AG09309 (cell line): ENCODE measurements at places on chromosomes 11 and 22.

GRCh38 chr11:64097468-64098317, 62.0 kb downstream of the FLRT1 start:
- no peak for DNase-seq

- no peak for DNase-seq
Measured at GRCh38 chr11:102653744-102654291, 28.7 kb upstream of the MMP20 start.

DNA sequence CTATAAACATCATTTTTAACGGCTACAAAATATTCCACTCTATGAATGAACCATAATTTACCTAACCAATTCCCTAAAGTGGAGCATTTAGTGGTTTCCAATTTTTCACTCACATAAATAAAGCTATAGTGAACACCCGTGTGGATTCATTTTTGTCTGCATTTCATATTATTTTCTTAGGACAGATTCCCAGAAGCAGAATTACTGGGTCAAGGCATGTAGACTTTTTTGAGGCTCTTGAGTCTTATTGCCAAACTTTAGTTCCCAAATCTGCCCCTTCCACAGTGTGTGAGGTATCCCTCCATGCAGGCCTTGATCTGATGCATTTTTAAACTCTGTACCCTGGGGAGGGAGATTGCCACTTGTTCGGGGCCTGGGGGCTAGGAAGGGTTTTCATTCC, 198.2 kb downstream of the TENM4 start:
- DNase-seq = no peak

DNA sequence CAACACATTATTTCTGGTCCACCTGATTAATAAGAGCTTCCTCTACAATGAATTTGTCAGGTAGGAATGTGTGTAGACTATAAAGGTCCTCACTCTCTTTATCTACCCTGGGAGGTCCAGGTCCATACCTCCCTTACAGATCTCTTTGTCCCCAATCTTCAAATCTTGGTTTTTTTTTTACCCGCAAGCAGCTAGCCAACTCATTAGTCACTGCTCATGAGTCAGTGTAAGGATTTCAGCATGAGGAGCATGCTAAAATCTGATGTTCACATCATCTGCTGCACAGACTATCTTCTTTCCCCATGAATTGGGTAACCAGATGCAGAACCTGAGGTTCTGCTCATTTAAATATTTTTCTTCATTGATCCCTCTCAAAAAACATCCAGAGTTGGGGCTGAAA, 397.0 kb upstream of the ISX start:
- DNase-seq = no peak

- no peak for DNase-seq
Measured at GRCh38 chr22:44584256-44584902, 86.3 kb upstream of the RTL6 start.

GRCh38 chr11:131190446-131190845, 180.0 kb upstream of the NTM start:
- no peak for DNase-seq

DNA sequence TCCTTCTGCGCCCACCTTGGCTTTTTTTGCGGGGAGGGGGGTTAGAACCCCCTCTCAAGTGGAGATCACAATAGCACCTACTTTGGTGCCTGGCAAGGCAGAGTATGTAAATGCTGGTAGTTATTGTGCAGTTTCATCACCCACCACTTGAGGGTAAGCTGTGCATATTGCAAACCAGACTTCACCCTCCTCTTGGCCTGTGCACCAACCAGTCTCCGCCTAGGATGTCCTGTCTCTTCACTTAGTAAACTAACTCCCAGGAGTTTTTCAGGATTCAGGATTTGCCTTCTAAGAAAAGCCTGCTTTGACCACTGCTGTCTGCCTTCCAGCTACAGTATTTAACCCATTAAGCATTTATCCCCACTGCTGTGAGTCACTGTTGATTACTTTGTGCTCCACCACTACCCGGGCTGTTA, 2.0 kb upstream of the UBXN1 start:
- no peak for DNase-seq

- no peak for DNase-seq
Measured at GRCh38 chr11:113729456-113729855, 23.3 kb upstream of the TMPRSS5 start.

DNA sequence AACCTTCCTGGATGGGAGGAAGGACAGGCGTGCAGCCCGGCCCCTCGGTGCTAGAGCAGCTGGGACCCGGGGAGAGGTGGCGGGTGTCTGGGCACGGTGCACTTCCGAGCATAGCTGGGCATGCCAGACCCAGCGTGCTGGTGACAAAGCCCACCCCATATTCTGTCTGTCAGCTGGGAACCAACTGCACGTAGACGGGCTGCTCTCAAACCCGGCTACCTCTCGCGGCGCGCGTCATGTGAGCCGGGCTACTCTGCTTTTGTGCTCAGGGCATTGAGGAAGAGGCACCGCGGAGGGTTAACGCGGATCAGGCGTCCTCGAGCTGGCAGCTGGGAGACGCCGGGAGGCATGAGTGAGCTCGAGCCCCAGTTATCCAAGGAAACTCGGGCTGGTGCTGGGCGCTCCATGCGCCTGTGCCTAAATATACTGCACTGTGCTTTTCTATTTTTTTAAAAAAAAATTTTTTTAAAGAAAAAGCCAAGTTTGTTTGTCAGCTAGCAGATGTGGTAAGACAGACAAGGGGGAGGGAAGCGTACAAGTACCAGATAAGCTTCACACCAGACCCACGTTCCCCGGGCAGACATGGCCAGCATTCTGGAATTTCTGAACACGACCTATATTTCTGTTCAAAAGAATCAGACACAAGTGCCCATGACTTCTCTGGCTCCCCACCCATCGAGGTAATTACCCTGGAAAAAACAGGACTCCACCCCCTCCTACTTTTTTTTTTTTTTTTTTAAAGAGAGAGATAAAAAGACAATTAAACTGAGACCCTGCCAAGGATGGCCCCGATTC, 425.6 kb downstream of the SHANK2 start:
- no peak for DNase-seq

DNA sequence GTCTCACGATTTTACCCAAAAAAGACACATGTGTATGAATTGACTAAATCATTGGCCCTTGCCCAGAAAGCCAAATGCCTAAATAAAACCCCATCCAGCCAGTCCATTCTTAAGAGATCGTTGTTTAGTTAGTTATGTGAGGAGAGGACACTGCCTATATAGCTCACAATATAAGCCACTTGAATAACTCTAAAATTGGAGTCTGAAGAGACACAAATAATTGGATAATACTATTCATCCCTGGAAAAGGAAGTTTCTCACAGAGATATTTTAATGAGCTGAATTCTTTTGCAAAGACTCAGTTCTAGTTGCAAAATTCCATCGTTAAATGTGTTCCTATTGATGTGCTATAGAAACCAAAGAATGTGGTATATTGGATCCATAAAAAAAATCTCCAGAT, 176.7 kb downstream of the SOX6 start:
- no peak for DNase-seq

DNA sequence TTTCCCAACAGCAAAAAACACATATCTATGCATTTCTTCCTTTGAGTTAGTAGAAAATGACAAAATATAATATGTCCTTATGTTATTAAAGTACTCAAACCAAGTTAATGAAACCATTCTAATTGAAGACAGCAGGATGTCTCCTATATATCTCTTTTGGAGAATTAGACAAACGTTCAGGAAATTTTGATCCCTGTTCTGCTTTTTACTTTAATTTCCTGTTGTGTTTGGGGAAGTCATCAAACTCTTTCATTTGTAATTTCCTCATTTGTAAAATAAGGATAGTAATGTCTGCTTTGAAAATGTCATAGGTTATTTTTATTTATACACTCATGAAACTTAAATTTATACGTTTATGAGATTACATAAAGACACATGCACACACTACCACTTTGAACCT, 281.8 kb upstream of the ANO5 start:
- DNase-seq = no peak

DNA sequence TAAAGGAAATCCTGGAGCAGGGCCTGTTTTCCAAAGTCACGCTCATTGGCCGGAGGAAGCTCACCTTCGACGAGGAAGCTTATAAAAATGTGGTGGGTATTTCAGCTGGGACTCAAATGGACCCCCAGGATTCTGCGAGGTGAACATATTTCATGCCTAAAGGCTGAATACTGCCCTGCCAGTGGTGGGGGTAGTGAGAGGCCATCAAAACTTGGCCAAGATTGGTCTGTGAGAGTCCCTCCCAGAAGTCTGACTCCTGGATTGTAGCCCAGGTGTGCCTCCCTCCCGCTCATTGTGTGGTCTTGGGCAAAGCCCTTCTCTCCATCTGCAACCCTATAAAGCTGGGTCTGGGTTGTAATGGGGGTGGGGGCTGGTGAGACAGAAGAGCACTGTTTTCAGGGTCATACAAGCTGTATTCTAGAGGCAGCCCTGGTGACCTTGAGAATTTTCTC, 853 bp downstream of the HTATIP2 start:
- DNase-seq = no peak

DNA sequence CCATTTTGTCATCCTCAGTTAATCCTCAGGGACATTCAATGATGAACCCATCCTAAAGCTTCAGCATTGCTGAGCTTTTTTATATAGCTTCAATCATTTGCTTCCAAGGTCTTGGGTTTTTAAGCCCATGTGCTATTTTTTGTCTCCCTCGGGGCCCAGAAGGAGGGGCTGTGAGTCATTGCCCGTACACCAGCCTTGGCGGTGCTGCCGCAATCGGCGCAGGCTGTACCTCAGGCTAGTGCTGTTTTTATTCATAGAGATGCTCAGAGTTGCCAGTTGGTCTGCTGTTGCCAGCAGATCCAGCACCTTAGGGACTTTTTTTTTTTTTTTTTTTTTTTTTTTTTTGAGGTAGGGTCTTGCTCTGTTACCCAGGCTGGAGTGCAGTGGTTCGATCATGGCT, 35.5 kb downstream of the ACO2 start:
- DNase-seq = no peak

DNA sequence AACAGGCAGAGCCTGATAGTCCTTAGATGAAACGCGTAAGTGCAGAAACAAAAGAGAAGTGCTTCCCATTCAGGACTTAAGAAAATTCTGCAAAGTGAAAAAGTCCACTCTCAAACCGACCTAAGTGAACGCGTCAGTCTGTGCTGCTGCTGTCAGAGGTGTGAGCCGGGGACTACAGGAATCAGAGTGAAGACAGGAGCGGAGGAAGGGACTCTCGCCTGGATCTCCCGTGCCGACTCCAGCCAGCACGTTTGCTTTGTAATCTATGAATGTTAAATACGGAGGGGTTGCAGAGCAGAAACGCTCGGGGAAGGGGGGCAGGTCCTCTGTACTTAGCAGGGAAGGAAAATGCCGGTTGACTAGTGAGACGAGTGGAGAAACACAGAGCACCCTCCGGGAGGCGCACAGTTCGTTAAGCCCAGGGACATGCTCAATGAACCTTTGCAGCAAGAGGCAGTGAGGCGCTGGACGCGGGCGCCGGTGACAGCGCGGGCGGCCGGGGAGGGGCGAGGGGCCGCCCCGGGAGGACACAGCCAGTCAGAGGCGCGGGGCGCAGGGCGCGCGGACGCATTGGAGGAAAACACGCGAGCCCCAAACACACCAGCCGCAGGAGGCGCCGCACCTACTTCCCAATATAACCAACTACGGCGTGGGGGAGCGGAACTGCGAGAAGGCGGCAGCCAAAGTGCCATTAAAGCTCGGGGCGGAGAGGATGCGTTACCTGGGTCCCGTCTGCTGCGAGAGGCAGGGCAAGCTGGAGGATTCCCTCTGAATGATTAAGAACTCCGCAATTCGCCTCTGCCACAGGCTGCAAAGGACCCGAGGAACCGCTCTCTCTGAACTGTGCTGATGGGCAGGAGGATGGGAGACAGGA, at the start of gene CNTN5:
CNTN5 (plus strand) TSS at position 598 of the 874 bp plus-strand sequence.
- DNase-seq = no peak

- no peak for DNase-seq
Measured at GRCh38 chr11:79406376-79406775, 34.5 kb downstream of the TENM4 start.

DNA sequence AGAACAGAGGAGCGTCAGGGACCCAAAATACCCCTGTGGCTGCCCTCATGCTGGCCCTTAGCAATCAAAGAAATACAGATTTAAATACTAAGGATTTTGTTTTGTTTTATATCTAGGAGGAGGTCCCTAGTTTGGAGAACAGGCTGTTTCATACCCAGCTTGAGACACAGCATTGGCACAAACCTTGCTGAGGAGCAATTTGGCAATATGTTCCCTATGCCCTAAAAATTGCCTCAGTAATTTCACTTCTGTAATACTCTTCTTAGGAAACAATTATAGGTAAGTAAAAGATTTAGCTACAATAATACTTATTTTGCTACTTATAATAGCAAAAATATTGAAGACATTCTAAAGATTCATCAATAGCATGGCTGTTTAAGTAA, 37.0 kb downstream of the TSKU start:
- DNase-seq = no peak

DNA sequence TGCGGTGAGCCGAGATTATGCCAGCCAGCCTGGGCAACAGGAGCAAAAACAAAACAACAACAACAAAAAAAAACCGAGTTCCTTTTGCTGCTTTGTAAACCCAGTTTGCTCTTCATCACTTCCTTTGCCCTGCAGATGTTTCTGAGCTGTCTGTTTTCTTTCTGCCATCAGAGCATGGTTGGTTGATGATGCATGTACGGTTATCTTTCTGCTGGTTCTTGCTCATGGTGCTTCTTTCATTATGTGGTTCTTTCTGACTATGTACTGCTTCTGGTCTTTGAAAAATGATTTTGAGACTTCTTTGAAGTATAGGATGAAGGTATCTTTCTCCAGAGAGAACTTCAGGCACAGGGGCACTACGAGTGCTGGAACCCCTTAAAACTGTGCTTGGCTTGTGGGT, 13.2 kb downstream of the TANGO2 start:
- no peak for DNase-seq

GRCh38 chr11:69293087-69293486, 868 bp upstream of the MYEOV start:
- DNase-seq = no peak

GRCh38 chr22:50701428-50702154, 29.0 kb downstream of the SHANK3 start:
- no peak for DNase-seq

DNA sequence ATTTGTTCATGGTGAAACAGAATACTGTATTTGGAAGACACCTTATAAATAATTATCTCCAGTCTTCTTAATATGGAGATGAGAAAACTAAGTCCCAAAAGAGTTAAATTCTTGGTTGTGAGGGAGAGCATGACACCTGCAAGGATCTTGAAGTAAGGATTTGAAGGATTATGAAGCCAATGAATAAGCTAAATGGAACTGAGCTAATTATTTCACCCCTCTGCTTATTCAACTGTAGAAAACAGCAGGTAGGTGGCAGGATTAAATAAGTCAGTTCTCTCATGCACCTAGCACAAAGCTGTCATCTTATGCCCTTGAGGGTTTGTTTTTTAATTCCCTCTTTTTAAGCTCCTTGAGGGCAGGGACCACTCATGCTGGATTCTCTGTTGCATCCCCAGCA, 457.3 kb downstream of the ETS1 start:
- no peak for DNase-seq
